ENCODE measurements at places on chromosomes 13 and 19.

DNA sequence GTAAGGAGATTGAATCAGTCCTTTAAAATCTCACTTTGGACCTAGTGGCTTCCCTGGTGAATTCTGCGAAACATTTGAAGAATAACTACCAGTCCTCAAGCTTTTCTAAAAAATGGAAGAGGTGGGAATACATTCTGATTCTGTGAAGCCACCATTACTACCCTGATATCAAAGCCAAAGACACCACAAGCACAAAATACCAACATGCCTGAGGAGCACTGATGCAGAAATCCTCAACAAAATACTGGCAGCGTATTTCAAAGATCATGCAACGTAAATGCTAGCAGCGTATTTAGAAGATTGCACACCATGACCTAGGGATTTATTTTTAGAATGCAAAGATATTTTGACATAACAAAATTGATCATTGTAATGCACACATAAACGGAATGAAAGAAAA, 14.4 kb downstream of the ATP4B start:
- DNase-seq, result no peak

- DNase-seq, result no peak
These were observed 37.7 kb downstream of the MYO9B start for GRCh38 chr19:17113127-17113785.

GRCh38 chr19:23378948-23379347, 16.3 kb downstream of the ZNF91 start:
- no peak for DNase-seq

DNA sequence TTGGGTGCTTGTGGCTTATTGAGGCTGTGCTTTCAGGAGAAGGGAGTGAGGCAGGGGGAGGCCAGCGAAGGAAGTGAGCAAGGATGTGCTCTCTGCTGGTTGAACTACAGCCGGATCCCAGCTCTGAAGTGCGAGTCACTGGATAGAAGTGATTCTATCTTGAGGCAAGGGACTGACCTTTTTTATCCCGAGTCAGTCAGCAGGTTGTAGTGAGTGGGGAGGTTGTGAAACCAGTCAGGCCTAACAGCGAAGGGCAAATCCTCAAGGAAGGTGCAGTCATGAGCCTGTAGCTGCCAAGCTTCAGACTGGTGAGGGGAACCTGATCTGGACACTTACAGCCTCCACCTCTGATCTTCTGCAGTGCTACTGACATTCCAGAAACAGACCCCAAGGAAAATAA, 18.6 kb downstream of the SCEL start:
- no peak for DNase-seq

GRCh38 chr19:7771072-7771471, 8.0 kb downstream of the CLEC4M start:
- no peak for DNase-seq

DNA sequence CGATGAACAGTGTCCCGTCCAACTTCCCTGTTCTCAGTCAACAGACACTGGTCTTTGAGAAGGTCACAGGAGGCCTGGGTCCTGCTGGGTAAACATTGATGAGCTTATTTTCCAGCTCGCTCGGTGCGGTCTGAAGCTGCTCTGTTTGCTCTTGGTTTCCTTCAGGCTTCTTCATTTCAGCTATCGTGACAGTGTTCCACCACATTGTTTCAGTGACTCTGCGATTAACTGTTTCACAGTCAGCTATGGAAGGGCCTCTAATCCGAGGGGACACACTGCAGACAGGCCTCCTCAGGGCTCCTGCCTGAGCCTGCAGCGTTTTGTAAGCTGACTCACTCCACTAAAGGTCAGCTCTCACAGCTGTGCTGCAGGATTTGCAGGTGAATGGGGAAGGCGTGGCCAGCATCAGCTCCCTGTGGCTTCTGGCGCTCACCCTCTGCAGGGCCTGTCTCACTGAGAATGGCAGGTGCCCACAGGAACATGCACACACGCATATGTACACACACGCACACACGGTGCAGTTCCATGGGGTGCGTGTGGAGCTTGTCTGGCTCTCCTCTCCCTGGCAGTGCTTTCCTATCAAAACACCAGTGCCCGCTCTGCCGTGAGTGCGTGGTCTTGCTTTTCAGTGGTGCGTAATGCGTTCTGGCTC, 62.9 kb upstream of the MCF2L start:
- DNase-seq, result no peak

GRCh38 chr13:70842062-70842644, 733.9 kb upstream of the KLHL1 start:
- no peak for DNase-seq

DNA sequence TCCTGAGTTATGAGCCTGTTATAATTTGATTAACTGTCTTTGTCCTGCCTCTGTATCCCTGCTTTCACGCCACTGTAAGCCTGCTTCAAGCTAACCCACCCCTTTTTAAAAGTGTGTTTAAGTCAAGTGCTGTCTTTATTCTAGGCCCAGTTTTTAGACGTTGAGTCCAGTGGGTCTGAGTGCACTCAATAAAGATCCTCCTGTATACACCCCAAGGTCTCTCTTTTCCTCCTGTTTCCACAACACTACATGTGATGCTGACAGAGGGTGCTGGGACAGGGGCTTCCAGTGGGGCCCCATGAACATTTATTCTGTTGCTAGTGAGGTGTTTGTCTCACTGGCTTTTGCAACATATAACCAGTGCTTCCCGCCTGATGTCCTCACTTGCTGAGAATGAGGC, 6.7 kb upstream of the F2RL3 start:
- no peak for DNase-seq

GRCh38 chr13:24984134-24984533, 111.8 kb upstream of the PABPC3 start:
- no peak for DNase-seq

DNA sequence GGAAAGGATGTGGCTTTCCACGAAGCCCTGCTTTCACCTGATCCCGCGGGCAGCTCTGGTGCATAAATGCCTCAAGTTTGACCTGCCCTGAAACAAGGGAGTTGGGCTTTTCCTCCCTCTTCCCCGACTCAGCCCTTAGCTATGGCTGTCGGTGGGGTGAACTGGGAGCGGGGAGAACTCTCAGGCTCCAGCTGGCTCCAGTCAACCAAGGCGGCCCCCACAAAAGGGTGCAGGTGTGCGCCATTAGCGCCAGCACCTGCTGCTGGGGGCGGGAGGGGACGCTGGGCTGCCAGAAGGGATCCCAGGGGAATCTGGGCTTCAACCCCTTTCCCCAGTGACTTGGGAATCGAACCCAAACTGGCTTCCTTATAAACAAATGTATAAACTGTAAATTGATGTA, 7.1 kb upstream of the DHRS12 start:
- DNase-seq, result no peak

GRCh38 chr13:110444226-110444653, 117.3 kb downstream of the RAB20 start:
- peak; percentile 29 for DNase-seq

DNA sequence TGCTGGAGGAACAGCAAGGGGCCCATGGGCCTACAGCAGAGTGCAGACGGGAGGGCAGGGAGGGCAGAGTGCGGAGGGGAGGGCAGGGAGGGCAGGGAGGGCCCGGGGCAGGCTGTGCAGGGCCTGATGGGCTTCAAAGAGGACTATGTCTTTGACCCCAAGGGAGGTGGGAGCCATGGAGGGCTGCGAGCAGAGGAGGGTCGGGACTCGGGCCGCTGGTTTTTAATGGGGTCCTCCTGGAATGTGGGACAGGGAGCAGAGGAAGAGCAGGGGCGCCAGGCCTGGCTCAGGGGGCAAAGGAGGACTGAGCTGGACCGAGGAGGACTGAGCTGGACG, 3.6 kb downstream of the PIP5K1C start:
- no peak for DNase-seq

DNA sequence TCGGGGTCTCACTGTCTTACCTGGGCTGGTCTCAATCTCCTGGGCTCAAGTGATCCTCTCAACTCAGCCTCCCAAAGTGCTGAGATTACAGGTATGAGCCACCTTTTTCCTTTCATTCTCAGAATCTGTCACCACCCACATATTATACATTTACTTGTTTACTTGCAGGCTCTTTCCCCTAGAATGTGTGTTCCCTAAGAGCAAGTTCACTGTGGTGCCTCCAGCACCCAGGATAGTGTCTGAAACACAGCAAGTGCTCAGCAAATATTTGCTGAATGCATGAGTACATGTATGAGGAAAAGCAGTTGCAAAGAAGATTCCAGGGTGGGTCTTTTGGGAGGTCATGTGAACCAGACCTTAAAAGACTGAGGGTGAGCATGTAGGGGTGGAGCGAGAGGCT, 96.8 kb downstream of the RGCC start:
- no peak for DNase-seq

DNA sequence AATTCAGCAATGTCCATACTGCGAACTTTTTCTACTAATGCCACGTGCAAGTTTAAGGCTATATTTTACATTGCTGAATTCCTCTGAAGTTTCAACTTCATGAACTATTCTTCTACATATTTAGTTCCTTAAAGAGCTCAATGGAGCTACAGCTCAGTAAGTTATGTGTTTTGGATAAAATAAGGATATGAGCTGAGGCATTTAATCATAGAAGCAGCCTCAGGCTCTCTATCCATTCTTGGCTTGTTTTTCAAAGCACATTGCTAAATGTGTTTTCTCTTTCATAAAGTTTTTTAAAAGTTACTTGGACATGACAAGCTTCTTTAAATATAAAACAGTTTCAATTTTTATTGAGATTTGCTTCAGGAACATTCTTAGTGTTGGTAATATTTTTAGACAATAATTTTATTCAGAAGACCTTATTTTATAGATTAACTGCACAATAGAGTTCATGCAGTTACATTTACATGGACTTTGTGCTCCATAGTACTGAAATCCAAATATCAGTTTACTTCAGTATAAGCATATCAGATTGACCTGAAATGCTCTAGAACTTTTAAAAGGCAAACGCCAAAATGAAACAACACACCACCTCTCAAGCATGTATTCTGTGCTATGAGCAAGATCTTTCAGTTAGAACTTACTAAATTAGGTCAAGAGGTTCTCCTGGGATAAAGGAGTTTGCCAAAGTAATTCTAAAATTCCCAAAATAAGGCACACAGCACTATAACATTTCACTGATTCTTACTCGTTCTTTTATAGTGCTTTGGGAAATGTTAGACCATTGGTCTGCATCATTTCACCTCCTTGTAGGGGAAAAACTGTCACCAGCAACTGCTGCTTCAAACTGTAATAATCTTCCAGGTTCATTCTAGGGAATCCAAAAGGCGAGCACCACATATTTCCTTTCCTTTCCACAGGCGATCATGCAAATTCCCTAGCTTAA, 275.5 kb downstream of the ENOX1 start:
- DNase-seq, result no peak

DNA sequence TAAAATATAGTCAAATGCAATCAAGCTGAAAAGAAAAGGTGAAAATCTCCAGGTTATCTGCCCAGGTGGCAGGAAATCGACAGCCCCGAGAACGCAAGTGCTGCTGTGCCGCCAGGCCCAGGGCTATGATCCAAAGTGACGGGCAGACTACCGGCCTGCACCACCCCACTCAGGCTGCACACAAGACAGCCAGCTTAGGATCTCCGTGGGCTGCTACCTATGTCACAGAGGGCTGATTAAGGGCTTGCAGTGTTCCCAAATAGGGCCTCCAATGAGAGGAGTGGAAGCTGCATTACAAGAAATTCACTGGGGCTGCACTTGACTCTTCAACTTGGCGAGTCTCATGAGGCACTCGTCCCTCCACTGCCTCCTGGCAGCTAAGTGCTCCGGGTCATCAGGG, 121.8 kb downstream of the CRYL1 start:
- no peak for DNase-seq

DNA sequence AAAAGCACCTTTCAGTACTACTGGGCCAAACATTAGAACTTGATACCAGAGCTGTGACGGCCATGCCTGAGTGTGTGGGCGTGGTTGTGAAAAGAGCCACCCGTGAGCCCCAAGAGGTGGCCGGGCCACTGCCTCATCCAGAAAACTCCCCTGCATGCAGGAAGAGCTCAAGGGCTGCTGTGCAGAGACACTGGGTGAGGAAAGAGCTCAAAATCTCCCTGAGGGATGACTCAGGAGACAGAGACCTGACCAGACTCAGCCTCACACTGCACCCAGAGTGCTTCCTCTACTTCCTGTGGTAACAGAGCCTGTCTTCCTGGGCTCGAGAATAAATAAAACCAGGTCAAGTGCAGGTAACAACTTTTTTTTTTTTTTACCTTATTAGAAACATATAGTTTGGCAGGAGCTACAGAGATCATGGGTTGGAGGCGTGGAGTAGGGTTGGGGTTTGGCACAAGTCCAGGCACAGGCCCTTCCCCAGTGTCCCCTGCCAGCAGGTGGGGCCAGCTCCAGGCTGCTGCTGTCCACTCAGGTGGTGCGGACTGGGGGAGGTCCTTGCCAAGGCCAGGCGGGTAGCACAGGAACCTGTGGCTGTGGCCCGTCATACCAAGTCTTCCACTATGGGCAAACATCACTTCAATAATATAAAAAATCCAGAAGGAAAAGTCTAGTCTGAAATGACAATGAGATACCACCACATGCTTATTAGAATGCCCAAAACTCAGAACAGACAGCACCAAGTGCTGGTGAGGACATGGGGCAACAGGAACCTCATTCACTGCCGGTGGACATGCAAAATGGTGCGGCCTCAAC, 25.5 kb downstream of the ELL start:
- no peak for DNase-seq

DNA sequence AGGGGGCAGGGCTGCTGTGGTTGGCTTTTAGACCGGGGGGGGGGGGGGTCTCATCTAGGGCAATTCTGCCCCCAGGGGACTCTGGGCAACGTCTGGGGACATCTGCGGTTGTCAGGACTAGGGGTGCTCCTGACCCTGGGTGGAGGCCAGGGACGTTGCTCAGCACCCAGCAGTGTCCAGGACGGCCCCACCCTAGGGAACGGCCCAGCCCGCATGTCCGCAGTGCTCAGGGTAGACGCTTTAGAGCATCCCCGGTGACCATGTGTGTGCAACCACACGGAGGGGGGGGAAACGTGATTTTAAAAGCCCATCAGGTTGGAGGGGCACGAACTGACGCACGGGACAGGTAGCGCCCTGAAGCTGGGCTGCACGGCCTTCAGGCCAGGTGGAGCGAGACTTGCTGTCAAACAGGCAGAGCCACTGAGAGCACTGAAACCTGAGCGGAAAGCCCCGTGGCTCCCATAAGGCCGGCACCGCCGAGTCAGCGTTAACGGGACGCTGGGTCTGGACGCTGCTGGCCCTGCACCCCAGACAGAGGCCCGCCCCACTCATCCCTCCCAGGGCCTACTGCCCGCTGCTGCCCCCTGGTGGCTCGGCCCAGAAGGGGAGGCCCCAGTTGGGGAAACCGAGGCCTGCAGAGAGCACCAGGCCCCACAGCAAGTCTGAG, 8.3 kb downstream of the CACTIN start:
- no peak for DNase-seq

- DNase-seq, result no peak
These were observed 18.9 kb downstream of the EVI5L start for GRCh38 chr19:7848779-7849457.

- DNase-seq, result no peak
These were observed 28.9 kb upstream of the EVI5L start for GRCh38 chr19:7801020-7801570.

DNA sequence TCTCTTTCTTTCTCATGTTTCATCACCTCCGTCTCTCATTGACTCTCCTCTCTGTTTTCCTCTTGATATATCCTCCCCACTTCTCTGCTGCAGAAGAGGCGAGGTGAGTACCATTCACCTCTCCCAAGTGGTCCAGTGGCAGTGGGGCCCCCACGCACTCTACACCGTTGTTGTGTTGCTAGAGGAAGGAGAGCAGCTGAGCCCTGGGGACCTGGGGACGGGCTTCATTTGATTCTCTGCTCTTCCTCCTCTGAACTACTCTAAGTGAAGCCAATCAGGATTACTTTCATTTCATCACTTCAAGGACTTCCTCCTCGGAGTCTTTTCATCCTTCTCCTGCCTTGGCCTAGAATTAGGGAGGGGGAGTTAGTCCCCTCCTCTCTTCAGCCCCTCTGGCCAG, 64.6 kb downstream of the CCNE1 start:
- DNase-seq, result no peak

Measured in hippocampal formation (tissue), 2 donors.